ENCODE measurements at places on chromosomes 7 and 10.

DNA sequence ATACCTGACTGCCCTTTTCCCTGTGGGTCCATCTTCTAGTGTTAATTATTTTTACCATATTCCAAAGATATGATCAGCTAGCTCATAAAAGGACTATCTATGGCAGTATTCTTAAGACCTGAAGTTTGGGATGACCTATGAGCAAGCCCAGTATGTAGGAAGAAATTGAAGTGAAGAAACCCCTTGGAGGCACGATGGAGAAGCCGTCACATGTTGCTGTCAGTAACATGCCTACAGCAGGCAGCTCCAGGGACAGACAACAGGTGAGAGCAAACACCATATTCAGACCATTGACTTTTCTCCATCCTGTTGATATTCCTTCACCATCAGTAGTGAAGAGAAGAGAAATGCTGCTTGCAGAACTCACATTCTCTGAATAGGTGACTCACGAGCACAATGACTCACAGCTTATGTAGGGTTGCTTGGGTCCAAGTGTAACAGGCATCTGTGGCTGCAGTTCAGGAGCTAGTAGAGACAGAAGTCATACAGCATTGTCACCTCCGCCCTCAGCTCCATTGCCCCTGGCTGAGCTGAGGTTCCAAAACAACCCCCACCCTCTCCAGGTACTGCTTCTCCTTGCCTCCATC is 8.4 kb upstream of the LYZL2 start:
- no peak for DNase-seq

DNA sequence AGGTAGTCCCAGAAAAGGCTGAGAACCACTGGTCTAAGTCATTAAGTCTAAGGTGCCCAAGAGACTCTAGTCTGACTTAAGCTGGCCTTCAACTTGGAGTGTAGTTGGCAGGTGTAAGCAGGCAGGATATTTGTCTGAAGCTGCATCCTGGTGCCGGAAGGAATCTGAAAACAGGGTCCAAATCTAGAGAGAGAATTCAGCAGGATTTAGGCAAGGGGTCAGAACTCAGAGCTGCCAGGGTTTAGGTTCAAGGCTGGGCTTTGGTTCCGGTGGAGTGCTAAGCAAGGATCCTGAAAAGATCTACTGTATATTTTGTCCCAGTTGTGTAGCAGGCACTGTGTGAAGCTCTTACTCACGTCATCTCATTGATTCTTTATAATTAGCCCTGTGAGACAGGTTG is 16.5 kb upstream of the SEPTIN7 start:
- DNase-seq = no peak

DNA sequence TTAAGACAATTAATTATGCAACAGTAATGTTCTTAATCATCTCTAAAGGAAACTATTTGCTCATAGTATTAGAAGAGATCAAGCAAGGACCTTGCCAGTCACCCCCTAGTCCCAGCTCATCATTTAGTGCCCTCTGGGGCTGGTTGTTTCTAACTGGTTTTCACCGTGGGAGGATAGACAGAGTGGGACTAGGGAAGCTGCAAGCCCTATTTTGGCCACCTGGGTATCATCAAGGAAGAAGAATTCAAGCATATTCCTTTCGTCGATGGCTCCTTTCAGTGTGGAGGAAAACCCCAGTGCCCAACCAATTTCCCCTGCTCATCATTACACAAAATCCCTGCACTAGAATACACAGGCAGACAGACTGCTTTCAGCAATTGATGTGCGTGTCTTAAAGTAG is 30.6 kb upstream of the FGFR2 start:
- no peak for DNase-seq

DNA sequence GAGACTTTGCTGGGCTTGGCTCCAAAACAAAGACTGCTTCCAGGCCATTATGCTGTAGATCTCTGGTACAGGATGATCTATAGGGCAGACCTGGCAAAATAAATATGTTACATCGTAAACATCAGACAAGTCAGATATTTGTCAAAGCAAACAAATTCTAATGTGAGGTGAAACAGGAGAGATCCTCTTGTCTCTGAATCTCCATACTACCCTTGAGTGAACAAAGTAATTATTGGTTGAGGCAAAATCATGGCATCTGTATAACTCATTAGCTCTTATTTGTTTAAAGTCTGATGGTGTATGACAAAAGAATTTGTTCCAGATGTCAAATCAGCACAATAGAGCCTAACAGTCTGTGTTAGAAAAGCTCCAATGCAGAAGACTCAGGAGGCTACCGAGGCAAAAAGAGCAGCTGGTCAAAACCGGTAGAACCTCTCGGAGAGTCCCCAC is 1291.5 kb downstream of the TYW1 start:
- DNase-seq = no peak

DNA sequence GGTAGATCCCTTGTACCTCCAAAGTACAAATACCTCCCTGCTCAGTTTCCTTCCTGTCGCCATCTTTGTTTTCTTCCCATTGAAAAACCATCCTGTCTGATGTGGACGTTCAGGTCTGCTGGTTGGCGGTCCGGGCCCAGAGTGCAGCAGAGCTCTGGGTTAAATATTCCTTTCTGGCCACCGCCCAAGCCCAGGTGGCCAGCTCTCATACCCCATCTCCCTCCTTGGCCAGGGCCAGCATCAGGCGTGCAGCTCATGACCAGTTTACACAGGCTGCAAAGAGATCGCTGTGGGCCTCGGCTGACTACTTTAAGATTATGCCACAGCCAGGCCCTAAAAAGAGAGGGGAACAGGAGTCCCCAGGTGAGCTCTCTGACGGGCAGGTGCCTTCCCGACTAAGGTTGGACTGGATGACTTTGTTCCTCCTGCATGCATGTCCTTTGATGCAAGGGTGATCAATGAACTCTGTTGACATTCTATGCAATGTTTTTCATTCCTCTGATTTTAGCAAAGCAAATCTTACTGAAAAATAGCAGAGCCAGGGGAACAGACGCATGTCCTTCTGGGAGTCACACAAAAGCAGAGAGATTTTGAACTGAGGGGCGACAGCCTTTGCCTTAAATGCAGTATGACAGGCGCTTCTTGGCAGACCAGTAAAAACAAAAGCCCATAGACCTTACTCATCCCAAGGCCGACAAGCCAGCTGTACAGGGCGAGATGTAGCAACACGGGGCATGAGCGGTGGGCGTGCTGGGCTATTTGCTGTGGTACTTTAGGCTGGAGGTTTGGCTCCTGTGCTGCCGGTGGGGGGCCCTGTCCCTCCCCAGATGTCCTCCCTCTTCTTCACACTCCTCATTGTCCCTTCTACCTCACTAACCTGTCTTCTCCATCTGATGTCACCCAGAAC is 33.3 kb upstream of the SH2B2 start:
- DNase-seq = no peak

DNA sequence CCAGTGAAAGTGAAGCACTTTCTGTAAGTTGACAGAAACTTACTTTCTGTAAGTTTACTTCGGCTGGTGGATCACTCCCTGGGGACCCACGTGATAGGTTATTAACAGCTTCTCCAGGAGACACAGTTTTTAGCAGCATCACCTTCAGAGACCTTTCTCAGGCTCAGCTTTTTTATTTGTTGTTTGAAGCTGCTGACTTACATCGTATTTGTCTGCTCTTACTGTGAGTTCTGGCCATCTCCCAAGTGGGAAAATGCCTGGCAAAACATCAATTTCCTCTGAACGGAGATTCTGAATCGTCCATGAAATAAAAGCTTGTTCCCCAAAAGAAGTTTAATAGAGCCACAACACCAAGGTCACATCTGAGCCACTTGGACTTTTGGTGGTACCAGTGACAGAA is 178.7 kb upstream of the PODXL start:
- DNase-seq = no peak

- no peak for DNase-seq
Observed at GRCh38 chr7:157467496-157468212, 130.8 kb downstream of the DNAJB6 start.

- no peak for DNase-seq
Observed at GRCh38 chr10:72291019-72291532, 17.4 kb downstream of the DDIT4 start.

GRCh38 chr7:126026421-126027088 is 1096.9 kb upstream of the POT1 start:
- DNase-seq = no peak

GRCh38 chr7:22989643-22990587 is 24.0 kb downstream of the HYCC1 start:
- DNase-seq = no peak

GRCh38 chr7:135801045-135801693 is 52.6 kb upstream of the FAM180A start:
- no peak for DNase-seq

GRCh38 chr10:18500576-18500975 is 150.8 kb downstream of the NSUN6 start:
- no peak for DNase-seq

DNA sequence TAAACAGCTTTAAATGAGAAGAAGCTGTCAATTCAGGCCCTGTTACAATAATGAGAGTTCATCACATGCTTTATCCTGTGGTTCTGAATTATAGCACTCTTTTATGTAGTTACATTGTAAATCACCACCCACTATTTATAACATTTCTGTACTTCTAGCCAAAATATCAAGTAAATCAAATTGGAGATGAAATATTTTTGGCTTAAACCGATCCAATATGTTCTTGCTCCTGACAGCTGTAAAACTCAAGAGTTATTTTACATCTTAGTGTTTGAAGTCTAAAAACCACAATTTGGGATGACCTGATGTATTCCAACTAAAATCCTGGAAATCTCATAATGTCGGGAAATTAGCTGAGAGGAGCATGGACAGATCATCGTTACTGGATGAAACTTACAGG is 371.2 kb upstream of the LRRN3 start:
- DNase-seq = no peak

- DNase-seq = peak; percentile 37
Observed at GRCh38 chr10:103854265-103854685, 1.1 kb downstream of the SH3PXD2A start.

GRCh38 chr7:151695951-151696541 is 176.4 kb upstream of the RHEB start:
- DNase-seq = no peak

- DNase-seq = no peak
Observed at GRCh38 chr7:47803846-47804245, 144.4 kb downstream of the PKD1L1 start.

DNA sequence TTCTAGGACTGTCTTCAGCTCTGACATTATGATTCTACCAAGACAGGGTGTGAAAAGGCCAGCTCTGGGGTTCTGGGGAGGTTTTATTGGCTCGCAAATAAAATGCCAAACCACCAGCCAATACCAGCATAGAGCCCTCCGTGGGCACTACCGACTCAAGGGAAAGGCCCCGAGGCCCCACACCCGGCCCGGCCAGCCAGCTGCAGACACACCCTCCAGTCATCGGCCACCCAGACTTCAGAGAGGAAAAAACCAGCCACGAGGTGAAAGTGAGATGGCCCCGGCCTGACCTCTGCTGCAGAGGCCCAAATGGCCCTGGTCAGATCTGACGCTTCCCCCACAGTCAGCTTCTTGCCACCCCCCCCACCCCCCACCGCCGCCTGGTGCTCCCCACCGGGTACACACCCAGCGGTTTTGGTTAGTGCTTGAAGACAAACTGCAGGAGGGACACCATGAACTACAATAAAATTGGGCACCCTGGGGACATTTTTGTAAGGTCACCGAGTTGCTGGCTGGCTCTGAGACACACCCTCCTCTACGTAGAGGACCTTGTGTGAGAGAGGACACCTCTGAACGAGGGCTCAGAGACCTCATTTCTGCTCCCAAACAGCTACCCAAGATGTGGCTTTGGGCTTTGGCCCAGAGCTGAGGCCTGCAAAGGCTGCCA is 79.9 kb downstream of the PRKAG2 start:
- DNase-seq = no peak

DNA sequence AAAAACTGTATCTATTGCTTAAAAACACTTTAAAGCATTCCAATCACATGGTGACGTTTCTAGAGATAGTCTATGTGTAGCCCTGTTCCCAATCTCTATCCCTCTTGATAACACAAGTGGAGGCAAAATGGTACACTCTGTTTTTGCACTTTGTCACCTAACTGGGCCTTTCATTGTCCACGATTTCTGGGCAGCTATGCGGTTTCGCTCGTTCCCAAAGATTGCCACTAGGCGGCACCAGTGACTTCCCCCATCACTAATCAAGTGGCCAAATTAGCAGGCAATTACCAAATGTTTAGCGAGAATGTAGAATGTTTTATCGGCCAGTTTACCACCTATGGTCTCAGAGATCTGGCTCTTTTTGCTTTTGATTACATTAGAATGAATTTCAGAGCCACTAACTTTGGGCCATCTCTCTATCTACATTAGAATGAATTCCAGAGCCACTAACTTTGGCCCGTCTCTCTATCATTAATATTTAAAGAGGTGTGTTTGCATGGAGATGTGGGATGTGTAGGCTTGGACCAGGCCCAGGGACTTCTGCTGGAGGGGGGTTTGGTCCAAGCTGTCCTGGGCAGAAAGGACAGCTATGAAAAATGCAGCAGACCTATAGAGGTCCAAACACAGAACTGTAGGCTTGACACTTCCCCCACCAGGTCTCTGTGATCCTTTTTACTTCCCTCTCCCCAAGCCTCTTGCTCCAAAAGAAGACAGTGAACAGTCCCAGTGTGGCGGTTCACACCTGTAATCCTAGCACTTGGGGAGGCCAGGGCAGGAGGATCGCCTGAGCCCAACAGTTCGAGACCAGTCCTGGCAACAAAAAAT is 90.1 kb downstream of the EPC1 start:
- DNase-seq = no peak

DNA sequence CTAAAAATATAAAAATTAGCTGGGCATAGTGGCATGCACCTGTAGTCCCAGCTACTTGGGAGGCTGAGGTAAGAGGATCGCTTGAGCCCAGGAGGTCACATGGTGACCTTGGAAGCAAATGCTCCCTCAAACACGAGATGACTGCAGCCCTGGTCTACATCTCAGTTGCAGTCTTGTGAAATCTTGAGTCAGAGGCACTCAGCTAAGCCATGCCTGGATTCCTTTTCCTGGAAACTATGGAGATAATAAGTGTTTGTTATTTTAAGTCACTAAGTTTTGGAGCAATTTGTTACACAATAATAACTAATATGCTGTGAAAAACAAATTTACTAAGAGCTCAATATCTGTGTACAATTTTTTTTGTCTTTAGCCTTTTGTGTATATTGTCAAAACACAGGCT is 284.3 kb upstream of the KAT6B start:
- no peak for DNase-seq

GRCh38 chr10:69473304-69473990 is 22.2 kb downstream of the TSPAN15 start:
- DNase-seq = no peak

GRCh38 chr7:146000882-146001281 is 115.7 kb upstream of the CNTNAP2 start:
- DNase-seq = no peak

GRCh38 chr7:1532456-1533254 is 2.2 kb downstream of the MAFK start:
- peak; percentile 95 for DNase-seq

DNA sequence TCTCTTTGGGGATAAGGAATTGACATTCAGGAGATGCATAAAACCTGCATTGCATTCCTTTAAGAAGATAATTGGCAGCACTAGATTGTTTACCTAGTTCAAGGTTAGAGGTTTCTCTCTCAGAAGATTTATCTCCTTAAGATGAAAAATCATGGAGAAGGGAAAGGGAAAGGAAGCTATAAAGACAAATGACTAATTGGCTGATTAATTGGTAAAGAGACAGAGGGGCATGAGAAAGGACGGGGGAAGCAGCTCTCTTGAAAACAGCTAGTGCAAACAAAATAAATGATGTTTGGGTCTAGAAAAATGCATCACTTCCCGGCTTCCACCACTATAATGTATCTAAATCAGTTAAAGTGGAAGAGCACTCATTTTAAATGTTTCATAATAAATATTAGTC is 941.2 kb downstream of the XPNPEP1 start:
- DNase-seq = no peak
